SK-MEL-5 (cell line): ENCODE measurements at places on chromosomes 2 and 18.
A peak's percentile ranks its signal among the peaks of the same experiment; 100 is the strongest.

DNA sequence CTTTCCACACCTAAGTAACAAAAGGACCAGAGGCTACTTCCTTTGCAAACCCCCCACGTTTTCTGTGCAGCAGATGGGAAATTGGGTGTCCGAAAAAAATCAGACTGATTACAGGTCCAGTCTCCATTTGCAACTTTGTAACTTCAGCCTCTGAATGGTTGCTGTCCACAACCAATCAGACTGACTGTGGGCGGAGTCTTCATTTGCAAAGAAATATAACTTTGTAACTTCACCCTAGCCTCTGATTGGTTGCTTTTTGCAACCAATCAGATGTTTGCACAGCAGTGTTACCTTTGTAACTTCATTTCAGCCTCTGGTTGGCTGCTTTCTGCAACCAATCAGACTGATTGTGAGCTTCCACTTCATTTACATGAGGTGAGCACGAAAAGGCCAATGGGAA, 27.8 kb upstream of the CACNB4 start:
- peak; percentile 15 for DNase-seq

DNA sequence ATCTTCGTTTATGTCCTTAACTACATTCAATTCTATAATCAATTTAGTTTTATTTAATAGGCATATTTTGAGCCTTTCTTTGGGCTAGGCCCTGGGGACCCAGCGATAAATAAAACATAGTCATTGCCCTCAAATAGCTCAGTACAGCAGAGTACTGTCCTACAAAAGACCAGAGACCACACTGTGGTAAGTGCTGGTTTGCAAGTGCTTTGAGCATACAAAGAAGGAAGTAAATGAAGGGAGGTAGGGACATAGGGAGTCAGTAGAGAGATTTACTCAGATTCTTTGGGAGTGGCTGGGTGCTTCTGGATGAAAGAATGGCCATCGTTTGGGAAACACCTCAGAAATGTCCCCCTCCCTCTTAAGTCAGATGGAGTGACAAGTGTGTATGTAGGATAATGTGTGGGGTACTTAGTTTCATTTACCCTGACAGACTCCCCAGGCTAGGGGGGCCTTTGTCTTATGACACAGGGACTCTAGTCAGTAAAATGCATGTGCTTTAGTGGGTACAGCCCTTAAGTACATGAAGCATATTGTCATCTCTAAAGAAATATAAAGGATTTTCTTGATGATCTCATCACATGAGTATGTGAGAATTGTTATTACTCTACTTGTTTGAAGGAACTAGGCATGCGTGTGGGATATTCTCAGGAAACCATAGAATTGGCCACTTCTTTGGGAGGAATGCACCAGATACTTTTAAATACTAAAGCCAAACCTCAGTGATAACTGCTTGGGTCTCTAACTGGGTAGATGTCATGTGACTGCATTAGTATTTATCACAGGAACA, 35.1 kb downstream of the MAPRE2 start:
- DNase-seq = no peak

GRCh38 chr2:129277585-129277981, 701.9 kb upstream of the RAB6C start:
- no peak for DNase-seq

- peak; percentile 57 for DNase-seq
These were observed 108.7 kb upstream of the KCTD1 start for GRCh38 chr18:26656944-26657536.

- peak; percentile 42 for DNase-seq
These were observed 169.6 kb downstream of the KCNS3 start for GRCh38 chr2:18047896-18048657.

DNA sequence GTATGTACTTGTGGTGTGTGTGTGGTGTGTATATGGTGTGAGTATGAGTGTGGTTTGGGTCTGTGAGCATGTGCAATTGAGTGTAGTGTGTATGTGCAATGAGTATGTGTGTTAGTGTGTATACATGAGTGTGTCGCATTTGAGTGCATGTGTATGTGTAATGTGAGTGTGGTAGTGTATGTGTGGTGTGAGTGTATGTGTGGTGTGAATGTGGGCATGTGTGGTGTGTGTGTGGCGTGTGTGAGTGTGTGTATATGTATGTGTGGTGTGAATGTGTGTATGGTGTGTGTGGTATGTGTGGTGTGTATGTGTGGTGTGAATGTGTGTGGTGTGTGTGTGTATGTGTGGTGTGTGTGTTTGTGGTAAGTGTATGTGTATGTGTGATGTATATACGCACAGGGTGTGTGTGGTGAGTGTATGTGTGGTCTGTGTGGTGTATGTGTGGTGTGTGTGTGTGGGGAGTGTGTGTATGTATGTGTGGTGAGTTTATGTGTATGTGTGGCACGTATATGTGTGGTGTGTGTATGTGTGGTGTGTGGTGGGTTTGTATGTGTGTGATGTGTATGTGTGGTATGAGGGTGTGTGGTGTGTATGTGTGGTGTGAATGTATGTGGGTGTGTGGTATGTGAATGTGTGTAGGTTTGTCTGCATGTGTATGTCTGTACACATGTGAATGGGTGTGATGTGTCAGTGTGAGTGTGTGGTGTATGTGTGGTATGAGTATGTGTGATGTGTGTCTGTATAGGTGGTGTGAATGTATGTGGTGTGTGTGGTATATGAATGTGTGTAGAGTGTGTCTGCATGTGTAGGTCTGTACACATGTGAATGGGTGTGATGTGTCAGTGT, 123.4 kb downstream of the DOCK10 start:
- no peak for DNase-seq

GRCh38 chr18:22883179-22883578, 49.9 kb upstream of the RBBP8 start:
- DNase-seq = no peak
